ENCODE measurements at places on chromosomes 12 and 14.

DNA sequence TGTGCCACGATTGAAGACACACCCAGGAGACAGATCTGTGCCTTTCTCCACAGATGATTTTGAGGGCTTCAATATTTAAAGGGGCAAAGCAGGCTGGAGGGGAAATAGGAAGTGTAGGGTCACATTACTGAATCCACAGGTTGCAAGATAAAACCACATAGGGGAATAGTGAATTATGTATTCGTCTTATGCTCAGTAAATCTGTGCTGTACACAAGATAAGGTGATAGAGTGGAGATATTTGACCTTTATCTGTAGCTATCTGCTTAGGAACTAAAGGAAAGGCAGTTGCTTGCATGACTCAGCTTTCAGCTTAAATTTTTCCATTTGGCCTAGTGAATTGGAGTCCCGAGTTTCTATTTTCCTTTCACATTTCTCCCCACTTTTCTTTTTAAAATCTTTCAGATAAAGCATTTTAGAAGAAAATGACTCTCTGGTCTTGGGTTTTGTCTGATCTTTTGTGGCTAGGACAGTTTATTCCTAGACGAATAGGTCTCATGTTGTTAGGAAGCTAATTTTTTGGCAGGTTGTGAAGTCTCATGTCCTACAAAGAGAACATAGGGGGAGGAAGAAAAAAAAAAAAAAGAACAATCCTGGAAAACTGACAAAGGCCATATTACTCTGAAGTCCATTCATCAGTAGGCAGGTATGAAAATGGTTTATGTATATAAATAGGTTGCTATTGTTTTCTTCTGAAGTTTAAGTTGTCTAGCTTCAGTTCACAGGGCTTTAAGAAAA is 55.4 kb downstream of the FBXO33 start:
- peak; percentile 8 for DNase-seq

DNA sequence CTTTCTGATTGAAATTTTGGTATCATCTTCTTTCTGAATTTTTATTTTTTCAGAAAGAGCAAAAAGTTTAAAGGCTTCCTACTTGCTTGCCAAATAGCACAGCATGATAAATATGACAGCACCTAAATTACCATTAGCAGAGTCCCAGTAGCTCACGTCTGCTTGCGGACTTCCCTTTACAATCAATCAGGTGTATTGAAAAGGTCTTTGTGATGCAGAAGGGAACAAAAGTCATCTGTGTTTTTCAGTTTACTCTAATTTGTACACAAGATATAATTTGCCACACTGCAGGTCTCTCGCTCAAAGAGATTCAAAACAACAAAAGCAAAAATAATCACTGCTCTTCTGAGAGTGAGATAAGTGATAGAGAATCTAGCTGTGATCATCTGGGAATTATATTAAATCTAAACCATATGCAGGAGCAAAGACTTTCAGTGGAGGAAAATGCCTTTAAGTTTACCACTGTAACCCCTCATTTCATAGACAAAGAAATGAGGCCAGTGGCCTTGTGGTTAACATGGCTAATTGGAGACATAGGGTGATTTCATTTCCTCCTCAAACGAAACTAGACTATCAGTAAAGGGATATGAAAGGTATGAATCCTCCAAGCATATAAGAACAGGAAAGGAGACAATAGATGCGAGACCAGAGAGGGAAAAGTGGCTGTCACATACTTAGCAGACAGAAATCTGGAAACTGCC is 240.8 kb upstream of the TMPO start:
- DNase-seq: no peak

DNA sequence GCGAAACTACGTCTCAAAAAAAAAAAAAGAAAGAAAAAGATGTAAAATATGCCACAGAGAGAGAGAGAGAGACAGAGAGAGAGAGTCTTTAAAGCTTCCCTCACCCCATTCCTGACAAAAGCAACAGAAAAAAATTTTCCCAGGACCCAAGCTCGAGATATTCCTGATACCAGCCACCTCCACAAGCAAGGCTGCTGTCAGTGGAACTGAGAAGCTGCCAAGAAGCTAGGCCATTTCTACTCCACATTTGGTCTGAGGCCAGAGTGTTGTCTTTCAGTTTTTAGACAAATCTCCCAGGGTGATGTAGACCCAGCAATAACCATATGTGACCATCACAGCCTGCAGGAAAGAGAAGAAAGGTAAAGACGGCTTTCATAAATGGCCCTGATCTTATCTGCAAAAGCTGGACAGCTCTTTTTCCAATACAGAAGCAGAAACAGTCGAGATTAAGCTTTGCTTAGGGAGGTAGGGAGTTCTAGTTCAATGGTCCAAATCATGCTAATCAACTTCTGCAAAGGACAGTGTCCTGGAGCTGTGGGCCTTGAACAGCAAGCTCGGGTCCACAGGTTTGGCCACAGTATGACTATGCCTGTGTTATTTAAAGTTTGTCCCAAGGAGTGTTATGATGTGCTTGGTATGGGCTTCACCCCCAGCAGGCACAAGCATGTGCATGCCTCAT is 130.3 kb upstream of the NUDT4 start:
- no peak for DNase-seq

- no peak for DNase-seq
These were observed 13.0 kb upstream of the BAZ1A start for GRCh38 chr14:34888186-34888585.

DNA sequence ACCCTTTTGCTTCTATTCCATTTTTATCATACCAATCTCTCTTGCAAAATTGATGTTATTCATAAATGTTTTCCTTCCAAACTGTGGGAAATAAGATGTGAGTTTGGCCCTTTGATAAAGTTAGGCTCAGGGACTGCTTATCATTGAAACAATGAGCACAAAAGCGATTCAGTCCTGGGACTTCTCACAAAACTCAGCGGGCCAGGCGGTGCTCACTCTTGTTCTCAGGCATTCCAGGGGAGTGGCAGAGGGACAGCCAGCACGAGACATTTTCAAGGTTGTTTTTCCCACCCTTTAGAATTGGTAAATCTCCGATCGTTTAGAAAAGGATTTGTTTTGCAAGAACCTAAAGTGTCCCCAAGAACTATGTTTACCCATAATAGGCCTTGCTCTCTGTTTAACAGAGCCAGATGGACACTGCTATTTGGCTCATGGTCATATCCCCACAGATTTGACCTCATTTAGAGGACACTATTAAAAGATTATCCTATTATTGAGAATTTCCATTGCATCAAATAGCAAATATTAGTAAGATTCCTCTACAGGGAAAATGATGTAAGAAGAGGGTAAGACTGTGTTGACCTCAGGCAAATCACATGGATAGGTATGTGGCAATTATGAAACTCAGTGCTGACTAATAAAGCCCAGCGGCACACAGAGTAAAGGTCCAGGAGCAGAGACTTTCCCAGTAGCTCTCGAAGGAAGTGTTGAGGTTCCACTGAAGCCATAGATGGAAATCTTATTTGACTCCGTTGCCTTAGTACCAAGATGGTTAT is 102.7 kb upstream of the USP44 start:
- peak; percentile 52 for DNase-seq

- DNase-seq: no peak
These were observed 80.5 kb upstream of the TMCC3 start for GRCh38 chr12:94730847-94731246.

- DNase-seq: no peak
These were observed 165.7 kb downstream of the FBXL14 start for GRCh38 chr12:1428671-1429070.

DNA sequence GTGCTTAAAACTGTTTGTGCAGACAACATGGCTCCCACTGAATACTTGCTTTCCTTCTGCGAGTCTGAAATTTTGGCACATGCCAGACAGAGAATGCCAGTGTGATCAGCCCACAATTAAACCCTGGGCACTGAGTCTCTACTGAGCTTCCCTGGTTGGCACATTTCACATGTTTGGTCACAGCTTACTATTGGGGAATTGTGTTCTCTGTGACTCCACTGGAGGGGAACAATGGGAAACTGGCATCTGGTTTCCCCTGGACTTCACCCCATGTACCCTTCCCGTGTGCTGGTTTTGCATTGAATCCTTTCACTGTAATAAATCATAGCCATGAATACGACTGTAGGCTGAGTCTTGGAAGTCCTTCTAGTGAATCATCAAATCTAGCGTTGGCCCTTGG is 64.9 kb downstream of the EFCAB11 start:
- DNase-seq: no peak

DNA sequence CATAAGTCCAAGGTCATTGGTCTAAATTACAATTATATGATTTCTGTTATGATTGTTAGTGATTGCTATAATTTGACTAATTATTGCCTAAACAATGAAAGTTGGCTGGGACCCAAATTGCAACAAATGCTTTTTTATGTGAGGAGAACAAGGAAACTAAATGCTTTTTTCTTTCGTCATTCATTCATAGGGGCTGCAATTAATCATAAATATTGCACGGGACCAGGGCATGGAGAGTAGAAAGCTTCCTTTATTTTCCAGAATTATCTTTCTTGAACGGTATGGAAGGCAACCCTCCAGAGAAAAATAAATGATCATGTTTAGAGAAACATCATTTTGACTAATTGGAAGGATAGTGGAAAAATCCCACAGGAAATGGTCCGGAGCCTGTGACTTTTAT is 32.6 kb upstream of the ARHGAP5 start:
- DNase-seq: no peak

DNA sequence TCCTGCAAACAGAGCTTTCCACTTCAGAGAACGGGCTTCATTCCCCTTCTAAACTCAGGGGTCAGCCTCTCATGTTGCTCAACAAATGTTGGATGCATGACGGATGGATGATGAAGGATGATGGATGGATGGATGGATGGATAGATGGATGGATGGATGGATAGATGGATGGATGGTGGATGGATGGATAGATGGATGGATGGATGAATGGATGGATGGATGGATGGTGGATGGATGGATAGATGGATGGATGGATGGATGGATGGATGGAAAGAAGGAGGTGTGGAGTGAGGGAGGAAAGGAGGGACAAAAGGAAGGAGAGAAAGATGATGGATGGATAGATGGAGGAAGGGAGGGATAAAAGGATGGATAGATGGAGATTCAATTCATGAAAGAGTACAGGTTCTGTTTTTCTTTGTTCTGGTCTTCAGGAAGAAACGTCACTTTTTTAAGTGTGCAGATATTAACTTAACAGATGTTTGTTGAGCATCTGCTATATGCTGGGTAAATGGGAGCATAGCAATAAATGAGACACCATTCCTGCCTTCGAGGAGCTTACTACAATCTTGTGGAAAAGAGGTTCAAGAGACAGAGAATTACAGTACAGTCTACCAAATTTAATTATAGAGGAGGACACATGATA is 41.7 kb upstream of the PRIMA1 start:
- DNase-seq: no peak

GRCh38 chr12:74846116-74846515 is 308.5 kb downstream of the ATXN7L3B start:
- no peak for DNase-seq

- peak; percentile 69 for DNase-seq
These were observed 20.5 kb upstream of the FAM181A start for GRCh38 chr14:93906341-93907329.

DNA sequence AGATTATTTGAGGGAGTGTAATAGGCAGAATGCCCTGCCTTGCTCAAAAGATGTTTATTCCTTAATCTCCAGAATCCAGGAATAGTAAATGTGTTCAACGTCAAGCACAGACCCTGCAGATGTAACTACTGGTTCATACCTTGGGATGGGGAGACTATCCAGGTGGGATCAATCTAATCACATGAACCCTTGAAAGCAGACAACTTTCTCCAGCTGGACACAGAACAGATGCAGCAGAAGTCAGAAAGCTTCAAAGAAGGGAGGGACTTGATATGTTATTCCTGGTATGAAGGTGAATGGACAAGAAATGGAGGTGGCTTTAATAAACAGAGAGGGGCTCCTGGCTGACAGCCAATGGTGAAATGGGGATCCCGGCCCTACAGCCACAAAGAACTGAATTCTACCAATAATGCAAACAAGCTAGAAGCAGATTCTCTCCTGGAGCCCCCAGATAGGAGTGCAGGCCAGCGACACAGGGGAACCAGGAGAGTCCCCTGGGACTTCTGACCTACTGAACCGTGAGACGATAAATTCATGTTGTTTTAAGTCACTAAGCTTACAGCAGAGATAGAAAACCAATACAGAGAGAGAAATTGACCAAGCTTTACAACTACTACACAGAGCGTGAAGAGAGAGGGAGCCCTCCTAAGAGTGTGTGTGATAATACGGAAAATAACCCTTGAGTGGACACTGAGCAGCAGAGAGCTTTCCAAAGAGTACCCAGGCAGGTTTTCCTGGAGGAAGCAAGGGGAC is 133.5 kb upstream of the TMEM132C start:
- DNase-seq: no peak

- no peak for DNase-seq
These were observed 72.0 kb downstream of the LLPH start for GRCh38 chr12:66058554-66058953.

- no peak for DNase-seq
These were observed 716.6 kb downstream of the BCL11B start for GRCh38 chr14:98555440-98555839.

GRCh38 chr14:105528586-105529318 is 2.4 kb downstream of the TMEM121 start:
- DNase-seq: no peak

DNA sequence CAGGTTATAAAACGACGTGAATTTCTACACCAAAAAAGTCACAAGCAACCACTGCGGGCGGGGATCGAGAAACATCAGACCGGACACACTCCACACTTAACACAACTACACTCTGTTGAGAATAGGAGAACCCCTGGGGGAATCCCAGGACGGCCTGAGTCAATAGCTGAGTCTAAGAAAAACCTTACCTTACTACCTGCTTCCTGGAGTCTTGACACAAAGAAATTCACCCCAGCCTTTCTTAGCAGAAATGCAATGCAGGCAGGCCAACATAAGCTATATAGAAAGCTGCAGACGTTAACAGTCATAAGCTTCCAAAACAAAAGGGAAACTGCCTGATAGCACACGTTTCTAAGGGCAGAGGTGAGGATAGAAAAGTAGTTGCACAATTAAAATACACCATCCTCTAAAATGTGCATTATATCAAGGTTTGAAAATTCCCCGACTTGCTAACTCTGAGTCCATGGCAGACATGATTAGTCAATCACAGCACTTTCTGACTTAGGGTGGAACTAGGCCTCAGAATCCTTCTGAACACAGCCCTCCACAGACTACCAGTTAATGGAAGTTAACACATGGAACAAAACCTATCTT is 68.0 kb downstream of the CCDC88C start:
- DNase-seq: no peak

GRCh38 chr12:73935817-73936216 is 601.8 kb upstream of the ATXN7L3B start:
- peak; percentile 2 for DNase-seq

DNA sequence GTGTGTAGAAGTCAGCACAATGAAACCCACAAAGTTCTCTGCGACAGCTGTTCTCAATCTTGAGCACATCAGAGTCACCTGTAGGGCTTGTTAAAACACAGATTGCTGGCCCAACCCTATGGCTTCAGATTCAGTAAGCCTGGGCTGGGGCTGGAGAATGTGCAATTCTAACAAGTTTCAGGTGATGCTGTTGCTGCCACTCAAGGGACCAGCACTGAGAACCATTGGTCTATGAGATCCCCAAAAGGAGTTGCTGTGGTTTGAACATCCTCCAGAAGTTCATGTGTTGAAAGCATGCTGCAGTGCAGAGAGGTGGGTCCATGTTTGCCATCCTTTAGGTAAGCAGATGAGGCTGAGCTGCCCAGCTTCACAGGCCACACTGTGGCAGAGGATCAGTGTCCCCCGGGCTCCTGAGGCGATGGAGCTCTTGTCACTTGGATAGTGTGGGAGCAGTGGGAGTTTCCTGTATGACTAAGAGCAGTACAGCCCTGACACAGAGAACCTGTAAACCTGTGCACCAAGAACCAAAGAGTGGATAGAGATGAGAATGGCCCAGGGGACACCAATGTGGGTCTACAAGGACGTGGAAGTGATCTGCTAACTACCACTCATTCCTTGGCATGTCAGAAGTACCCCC is 8.0 kb upstream of the RTRAF start:
- DNase-seq: no peak

GRCh38 chr14:80387563-80387981 is 176.3 kb upstream of the DIO2 start:
- no peak for DNase-seq
